ENCODE measurements at places on chromosomes 13 and 19.
A peak's percentile ranks its signal among the peaks of the same experiment; 100 is the strongest.

GRCh38 chr13:65236841-65237418 is 1993.2 kb downstream of the PCDH9 start:
- no peak for DNase-seq

DNA sequence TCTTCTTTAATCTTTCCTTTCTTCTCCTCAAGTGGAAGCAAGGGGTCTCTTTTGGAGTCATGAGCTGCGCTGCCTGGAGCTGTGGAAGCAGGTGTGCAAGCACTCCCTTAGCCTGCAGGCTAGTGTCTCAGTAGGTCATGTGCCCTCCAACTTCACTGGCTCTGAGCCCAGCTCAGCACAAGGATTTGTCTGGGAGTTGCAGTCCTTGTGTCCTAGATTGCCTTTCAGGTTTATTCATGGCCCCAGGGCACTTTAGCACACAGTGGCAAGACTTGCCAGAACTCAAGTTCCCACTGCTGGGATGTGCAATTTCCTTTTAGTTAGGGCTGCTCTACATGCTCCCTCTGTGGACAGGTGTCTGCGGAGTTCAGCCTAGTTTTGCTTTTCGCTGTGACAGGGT is 211.7 kb downstream of the LIG4 start:
- DNase-seq, result no peak

GRCh38 chr13:36151591-36151990 is 20.4 kb upstream of the DCLK1 start:
- DNase-seq, result no peak

- DNase-seq, result peak; percentile 79
These were observed 11.1 kb downstream of the LYL1 start for GRCh38 chr19:13091400-13092157.

- no peak for DNase-seq
These were observed 123.2 kb upstream of the SPACA7 start for GRCh38 chr13:112252804-112253590.

- no peak for DNase-seq
These were observed 737 bp upstream of the ZNF181 start for GRCh38 chr19:34733266-34733745.

DNA sequence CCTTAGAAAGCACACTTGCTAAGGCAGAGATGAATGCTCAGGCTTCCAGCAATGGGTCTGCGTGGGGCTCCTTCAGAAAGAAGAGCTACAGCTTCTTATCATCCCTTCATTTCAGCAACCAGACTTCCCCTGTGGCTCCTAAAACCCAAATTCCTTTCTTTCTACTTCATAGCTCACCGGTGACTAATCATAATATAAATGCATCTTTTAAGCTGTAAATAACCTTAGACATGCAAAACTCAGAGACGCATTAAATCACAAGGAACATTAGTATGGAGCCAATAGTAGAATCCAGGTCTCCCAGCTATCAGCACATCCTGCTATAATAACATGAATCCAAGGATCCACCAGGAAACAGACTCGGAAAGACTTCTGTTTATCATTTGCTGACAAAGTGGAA is 375.6 kb downstream of the COG6 start:
- no peak for DNase-seq

DNA sequence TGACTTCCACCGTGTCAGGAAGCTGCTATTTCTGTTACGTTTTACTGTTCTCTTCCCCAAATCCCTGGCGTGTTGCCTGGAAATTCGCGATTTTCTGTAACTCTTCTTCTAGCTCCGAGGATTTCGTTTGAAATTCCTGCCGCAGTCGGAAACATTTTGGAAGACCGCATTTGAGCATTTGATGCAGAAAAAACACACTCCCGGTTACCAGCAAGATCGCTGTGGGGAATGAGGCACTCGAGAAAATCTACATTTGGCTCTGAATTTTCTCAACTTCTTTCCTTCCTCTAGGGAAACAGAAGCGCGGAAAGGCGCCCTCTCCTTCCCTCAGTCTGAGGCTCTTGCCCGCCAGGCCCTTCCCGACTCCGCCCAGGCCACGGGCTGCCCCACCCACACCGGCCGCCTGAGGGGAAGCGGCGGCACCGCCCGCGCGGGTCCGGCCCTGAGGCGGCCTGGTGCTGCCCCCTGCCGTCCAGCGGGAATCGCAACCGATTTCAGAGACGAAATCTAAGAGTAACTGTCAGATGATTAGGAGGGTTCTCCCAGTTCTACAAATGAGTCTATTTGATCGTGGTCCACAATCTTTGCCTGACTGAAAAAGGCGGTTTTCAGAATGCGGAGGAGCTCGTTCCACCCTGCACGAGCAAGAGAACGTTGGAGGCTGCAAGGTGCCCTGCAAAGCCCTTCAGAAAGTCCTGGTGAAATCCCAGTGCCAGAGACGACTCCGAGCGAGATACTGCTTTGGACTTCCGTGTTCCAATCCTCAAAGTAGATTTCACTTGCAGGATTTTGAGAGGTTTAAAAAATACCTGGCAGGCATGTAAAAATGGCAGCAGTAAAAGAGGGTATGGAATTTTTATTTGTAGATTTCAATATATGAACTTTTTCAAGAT is 18.4 kb upstream of the TUBGCP3 start:
- DNase-seq, result peak; percentile 97

GRCh38 chr19:51551673-51552432 is 19.2 kb upstream of the ZNF175 start:
- no peak for DNase-seq

GRCh38 chr19:35018379-35018778 is 11.9 kb upstream of the SCN1B start:
- no peak for DNase-seq

- no peak for DNase-seq
These were observed 103.9 kb upstream of the OBI1 start for GRCh38 chr13:78762825-78763224.

GRCh38 chr13:34779171-34779570 is 162.9 kb upstream of the NBEA start:
- no peak for DNase-seq

DNA sequence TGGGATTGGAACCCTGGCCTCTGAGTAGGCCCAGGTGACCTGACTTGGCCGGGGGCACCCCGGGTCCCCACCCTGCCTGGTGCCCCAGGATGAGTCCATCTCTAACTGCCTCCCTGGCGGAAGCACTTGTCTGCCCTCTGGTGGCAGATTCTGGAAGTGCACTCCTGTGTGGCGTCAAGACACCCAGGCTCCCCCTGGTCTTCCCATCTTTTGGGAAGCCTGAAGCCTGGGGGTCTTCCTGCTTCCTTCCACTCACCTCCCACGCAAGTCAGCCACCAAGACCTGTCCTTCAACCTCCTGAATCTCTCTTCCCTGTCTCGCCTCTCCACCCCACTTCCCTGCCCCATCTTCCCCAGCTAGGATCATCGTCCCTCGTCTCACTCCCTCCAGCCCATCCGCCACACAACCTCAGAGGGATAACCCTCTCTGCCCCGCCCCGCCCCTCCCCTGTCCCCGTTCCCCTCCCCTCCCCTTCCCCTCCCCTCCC is 7.4 kb downstream of the RABAC1 start:
- DNase-seq, result peak; percentile 91

All from adipocyte (in vitro differentiated cells).